AG10803 (cell line): ENCODE measurements at places on chromosomes 2 and 18.

- peak; percentile 34 for DNase-seq
These were observed 340.8 kb upstream of the SPHKAP start for GRCh38 chr2:228522276-228522675.

- peak; percentile 61 for DNase-seq
These were observed 42.8 kb upstream of the COL3A1 start for GRCh38 chr2:188931361-188931760.

DNA sequence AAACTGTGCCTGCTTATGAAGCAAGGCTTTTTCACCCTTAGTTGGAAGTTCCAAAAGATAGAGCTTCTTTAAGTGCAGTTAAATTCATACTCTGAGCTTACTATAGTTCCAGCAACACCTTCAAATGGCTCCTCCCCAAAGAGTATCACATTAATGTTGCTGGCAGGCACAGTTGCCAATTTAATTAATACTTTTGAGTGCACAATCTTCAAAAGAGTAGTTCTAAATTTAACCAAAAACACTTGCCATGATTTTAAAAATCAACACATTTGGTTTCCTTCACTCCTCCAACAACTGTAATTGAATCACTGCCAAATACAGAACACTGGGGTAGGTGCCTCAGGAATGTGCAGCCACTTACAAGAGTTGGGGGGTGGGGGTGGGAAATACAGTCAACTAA lies 150.6 kb upstream of the UBE2E3 start:
- no peak for DNase-seq

GRCh38 chr2:239502430-239503186 lies 101.8 kb upstream of the HDAC4 start:
- no peak for DNase-seq

DNA sequence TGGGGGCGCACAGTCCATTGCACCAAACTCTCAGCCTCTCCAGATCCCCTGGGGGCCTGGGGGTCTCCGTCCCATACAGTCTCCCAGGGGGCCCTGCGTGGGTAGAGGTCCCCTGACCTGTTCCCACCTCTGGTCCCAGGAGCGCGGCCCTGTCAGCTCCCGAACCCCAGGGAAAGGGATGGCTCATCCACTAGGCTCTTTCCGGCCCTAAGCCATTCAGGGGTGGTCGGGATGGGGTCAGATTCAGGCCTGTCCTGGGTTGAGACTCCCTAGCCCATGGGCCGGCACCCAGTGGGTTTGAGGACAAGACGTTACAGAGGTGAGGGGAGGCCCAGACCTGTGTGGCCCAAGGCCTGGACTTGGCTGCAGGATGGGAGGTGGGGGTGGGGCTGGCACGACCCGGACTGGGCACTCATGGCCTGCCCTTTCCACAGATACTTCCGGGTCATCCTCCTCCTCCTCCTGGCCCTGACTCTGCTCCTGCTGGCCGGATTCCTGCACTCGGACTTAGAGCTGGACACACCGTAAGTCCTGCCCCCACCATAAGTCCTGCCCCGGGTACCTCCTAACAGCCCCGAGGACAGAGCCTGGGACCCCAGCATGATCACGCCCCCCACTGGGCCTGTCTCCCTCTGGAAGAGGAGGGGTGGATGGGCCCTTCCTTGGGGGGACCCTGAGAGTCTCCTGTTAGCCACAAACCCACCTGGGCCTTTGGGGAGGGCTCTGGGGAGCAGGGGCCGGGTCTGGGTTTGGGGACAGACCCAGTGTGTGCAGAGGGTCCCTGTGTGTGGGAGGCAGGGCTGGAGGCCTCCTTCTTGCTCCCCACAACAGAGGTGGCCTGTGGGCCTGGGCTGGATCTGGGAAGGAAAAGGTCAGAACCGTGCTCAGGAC lies 10.1 kb upstream of the NEU4 start:
- no peak for DNase-seq

- DNase-seq: no peak
These were observed 26.6 kb downstream of the POLE4 start for GRCh38 chr2:74984947-74985637.

DNA sequence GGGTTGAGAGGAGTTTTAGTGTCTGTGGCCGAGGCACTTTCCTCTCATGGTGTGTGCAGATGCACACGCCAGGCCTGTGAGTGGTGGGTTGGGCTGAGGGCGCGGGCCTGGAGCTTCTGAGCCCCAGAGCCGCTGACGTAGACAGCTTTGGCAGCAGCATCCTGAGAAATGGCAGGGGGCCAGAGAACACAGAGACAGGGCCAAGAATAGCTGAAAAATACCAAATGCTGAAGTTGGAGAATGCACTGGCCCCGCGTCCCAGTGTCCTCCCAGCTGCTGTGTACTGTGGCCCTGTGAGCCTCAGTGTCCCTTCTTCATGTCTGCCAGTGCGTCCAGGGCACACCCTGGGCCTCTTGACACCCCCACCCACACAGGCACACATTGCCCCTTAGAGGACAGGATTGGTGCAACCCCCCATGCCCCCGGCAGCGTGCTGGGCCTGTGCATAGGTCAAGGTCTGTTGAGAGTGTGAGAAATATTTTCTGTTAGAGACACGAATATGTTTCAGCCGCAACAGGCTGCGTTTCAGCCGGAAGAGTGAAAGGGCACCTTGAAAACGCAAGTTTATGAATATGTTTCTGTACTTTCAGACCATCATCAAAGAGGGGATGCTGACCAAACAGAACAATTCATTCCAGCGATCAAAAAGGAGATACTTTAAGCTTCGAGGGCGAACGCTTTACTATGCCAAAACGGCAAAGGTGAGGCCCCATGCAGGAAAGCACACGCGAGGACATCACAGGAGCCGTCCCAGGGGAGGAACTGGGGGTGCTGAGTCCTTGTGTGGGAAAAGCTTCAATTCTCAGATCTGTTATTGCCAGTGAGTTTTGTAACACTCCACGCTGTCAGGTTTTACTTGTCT lies 33.6 kb downstream of the DGKD start:
- peak; percentile 88 for DNase-seq

DNA sequence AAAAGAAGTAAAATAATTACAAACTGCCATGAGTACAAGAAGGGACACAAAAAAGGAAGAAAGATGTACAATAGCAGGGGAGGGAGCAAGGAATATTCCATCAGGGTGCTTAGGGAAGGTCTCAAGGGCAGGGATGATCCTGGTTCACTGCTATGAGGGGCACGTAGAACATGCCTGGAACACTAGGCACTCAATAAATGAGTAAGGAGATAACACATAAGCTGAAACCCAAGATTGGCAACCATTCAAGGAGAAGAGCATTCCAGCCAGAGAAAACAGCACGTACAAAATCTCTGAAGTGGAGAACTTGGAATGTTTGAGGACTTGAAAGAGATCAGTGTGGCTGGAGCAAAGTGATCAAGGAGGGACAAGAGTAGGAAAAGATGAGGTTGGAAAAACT lies 103.2 kb downstream of the FAM161A start:
- DNase-seq: peak; percentile 61

DNA sequence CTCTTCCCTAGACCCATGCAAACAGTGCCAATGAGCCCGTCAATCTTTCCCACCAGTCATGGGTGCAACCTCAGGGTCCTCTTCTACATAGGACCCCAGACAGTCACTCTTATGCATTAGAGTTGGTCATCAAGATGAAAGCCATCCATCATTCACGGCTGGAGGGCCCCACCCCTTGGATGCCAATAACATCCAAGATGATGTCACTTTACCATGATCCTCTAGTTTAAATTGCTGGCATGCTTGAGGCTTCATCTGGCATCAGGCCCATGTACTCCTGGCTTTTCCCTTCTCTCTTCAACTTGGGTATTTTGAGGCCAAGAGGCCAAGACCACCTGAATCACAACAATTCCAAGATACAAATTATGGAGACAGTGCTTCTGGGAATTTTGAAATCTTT lies 91.1 kb upstream of the MAPK4 start:
- DNase-seq: no peak

GRCh38 chr2:37851828-37852584 lies 73.1 kb upstream of the RMDN2 start:
- peak; percentile 39 for DNase-seq

DNA sequence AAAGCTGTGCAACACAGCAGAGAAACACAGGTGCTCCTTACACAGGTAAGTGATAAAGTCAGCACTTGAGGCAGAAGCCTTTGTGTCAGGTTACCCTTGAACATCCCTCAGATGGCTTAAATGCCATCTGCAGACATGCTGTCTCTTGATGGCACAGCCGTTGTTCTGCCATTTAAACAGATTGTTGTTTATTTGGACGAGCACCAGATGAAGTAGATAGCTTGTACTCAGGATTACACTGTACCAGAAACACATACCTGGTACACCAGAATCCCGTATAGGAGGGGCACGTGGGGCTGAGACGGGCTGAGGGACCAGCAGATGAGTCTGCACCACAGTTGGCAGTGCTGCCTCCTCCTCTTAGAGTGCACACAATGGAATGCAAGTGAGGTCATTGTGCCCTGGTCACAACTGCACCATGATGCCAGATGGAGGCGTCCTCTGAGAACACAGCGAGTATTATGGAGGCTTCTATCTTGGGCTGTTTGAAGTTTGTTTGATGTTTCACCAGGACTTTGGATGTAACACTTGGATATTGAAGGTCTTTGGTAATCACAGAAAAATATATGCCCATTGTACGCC lies 143.0 kb downstream of the TANC1 start:
- DNase-seq: peak; percentile 47

GRCh38 chr2:59184276-59185020 lies 943.3 kb upstream of the FANCL start:
- peak; percentile 1 for DNase-seq

GRCh38 chr2:86044045-86044444 lies 61.6 kb downstream of the POLR1A start:
- no peak for DNase-seq

- DNase-seq: no peak
These were observed 125.8 kb downstream of the LAMA3 start for GRCh38 chr18:23814991-23815614.

- DNase-seq: no peak
These were observed 32.5 kb downstream of the DOCK10 start for GRCh38 chr2:225009768-225010167.

DNA sequence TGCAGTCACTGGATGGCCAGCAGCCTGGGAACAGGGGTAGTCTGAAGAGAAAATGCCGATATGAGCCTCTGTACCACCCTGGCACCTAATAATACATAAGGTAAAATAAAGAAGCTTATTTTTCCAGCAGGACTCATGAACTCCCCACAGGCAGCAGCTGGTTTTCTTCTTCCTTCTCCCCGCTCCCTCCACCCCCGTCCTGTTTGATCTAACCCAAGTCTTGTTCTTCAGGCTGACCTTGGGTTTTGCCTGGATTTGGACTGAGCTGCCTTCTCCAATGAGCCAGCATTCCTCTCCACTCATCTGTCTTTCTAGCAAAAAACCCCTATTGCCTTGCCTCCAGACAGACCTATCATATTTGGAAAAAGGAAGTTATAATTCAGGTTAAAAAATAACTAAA lies 111.8 kb downstream of the CELF4 start:
- no peak for DNase-seq

- DNase-seq: no peak
These were observed 53.1 kb downstream of the TMEM17 start for GRCh38 chr2:62452701-62453454.

DNA sequence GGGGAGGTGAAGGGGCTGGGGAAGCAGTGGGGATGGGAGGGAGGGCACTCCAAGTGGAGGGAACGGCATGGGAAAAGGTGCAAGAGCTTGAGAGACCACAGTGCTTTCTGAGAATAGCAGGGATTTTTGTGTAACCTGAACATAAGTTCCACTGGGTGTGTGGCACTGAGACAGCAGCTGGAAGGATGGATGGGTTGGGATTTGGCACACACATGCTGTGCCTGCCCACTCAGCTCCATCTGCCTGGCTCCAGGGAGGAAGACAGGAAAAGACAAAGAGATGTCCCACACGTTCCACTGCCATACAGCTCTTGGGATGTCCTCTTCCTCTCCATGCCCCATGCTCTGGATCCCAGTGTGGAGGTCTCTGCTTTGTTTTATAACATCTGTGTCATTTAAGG lies 114.1 kb upstream of the TEX51 start:
- DNase-seq: no peak

GRCh38 chr2:86393521-86394491 lies 47.4 kb upstream of the KDM3A start:
- DNase-seq: no peak

- no peak for DNase-seq
These were observed 5.4 kb downstream of the PDK1 start for GRCh38 chr2:172561270-172561669.

- peak; percentile 70 for DNase-seq
These were observed 417.9 kb downstream of the HRH4 start for GRCh38 chr18:24878289-24878688.

- no peak for DNase-seq
These were observed 9.9 kb downstream of the INHBB start for GRCh38 chr2:120355780-120356266.

DNA sequence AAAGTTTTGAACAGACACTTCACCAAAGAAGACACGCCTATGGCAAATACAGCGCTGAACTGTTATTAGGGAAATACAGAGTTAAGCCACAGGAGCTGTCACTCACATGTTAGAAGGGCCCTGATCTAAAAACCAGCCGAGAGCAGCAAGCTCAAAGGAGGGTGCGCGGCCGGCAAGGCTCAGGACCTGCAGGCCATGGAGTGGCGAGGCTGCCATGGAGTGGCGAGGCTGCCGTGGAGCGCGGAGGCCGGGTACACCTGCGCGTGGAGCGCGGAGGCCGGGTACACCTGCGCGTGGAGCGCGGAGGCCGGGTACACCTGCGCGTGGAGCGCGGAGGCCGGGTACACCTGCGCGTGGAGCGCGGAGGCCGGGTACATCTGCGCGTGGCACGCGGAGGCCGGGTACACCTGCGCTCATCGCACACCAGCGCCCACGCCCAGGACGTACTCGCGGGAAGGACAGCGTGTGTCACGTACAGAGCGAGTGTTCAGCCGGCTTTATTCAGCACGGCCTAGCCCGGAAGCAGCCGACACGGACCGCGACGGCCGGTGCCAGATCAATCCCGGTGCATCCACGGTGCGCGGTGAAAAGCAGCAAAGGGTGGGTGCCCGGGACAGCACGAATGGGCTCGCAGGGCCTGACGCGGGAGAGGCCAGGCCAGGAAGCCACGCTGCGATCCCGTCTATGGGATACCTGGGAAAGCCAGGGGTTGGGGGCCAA lies 68.8 kb downstream of the SLC66A2 start:
- no peak for DNase-seq

DNA sequence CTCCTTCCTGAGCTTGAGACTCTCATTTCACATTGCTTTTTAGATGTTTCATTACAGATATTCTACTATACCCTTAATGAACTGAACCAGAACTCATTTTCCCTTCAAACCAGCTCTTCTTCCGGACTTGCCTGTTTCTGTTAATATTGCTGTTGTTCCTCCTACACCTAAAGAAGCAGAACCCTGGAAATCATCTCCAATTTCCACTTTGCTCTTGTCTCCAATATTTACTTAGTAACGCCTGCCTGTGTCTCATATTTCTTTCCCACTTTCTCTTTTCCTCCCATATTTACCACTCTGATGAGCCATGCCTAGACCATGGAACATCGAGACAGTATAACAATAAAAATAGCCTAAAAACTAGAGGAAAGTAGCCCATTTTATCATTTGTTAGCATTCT lies 17.9 kb upstream of the GMCL1 start:
- DNase-seq: no peak
